Left kidney (tissue), 8 donors: ENCODE measurements at places on chromosomes 12 and 14.

DNA sequence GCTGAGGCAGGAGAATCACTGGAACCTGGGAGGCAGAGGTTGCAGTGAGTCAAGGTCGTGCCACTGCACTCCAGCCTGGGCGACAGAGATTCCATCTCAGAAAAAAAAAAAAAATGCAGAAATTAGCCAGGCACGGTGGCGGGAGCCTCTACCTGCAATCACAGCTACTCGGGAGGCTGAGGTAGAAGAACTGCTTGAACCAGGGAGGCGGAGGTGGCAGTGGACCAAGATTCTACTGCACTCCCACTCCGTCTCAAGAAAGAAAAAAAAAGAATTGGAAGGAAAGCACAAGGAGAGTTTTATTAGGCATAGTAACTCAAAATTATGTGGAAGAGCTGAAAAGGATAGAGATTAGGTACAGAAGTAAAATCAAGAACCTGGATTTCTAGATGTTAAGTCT is 20.8 kb upstream of the AMHR2 start:
- no peak for DNase-seq

- no peak for DNase-seq
Measured at GRCh38 chr14:89652352-89652751, 235.3 kb upstream of the FOXN3 start.

DNA sequence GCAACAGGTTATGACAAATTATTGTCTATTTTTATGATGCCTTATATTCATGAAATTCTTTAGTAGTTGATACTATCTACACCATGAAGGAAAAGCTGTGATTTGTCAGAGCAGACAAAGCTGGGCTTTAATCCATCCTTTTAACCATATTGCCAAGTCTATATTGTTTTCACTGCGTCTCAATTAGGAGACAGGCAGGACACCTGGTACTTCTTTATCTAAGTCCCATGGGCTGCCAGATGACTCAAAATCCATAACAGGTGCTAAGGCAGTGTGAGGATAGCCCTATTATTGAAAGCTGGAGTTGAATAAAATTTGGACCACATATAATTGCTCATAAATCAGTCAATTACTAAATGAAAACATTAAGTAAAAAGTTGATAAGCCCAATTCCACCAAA is 22.6 kb downstream of the INSM2 start:
- no peak for DNase-seq

GRCh38 chr14:25032092-25032784 is 17.7 kb downstream of the STXBP6 start:
- no peak for DNase-seq

DNA sequence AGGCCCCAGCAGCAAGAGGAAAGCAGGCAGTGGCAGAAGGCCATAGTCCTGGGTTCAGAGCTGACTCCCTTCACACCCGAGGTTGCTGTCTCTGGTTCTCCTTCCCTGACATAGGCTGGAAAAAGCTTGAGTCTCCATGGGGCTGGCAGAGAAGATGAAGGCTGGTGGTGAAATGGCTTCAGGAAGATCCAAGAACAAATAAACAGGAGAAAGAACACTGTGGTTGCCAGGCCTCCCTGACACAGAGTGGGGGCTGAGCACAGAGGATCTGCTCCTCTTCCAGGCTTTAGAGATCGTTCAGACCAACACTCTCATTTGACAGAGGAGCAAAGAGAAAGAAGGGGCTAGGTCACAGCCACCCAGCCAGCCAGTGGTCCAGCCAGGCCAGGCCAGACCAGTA is 14.3 kb downstream of the HDAC7 start:
- no peak for DNase-seq

GRCh38 chr12:117064049-117064448 is 35.2 kb downstream of the TESC start:
- DNase-seq = no peak

DNA sequence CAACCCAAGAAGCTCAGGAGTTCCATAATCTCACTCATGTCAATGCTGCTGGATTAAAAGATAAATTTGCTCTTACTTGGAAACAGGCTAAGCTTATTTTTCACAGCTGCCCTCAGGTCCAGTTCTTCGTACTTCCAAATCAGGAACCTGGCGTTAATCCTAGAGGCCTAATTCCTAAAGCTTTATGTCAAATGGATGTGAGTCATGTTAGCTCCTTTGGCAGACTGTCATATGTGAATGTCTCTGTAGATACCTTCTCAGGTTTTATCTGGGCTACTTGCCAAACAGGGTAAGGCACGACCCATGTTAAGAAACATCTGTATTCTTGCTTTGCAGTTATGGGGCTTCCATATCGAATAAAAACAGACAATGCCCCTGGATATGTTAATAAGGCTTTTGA is 504.6 kb downstream of the ALG10 start:
- no peak for DNase-seq

DNA sequence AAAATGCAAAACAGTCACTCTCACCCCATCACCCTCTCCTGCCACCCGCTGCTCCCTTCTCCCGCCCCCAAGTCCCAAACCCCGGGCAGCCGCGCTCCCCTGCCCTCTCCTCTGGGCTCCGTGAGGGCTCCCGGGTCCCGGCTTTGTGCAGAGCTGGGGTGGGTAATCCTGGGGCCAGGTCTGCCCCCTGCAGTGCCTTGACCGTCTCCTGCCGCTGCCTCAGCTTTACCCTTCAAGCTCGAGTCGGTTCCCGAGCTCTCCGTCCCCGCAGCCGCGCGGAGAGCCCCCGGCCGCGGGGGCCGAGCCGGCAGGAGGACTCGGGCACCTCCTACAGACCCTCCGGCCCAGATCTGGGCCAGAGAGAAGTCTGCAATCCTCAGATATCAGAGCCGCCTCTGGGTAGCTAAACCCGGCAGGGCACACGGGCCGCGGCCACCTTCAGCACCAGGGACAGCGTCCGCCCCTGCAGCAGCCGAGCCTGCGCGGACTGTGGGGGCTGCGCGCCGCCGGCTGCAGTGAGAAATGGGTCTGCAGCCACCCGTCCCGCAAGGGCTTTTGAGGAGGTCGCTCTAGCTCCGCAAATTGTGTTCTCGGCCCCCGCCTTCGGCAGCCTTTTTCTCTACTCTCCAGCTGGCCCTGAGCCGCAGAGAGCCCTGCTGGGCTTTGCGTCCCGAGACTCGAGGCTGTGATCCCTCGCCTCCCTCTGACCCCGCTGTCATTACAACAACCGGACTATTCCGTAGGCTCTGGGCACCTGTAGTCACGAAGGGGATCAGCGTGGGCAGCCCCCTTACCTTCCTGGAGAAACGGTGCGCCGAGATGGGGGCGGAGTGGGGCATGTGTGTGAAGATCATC is 1.2 kb downstream of the PRMT8 start:
- peak; percentile 83 for DNase-seq

- DNase-seq = no peak
Measured at GRCh38 chr14:96798956-96799355, 1.8 kb downstream of the VRK1 start.

DNA sequence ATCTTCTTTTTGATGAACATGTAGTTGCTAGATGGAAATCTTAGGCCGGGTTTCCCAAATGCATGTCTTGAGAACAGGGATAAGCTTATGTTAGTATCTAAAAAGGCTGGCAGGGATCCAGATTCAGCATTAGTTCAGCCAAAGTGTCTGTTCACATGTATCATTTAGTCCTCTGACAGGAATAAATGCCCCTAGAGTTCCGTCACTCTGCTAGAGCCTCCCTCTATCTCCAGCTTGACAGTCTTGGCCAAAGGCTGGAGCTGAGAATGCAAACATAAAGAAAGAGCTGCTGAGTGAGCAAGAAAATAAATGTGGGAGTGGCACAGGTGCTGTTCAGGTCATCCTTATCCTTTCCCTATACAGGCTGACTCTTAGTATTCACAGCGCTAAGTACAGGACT is 13.8 kb upstream of the NELL2 start:
- no peak for DNase-seq

DNA sequence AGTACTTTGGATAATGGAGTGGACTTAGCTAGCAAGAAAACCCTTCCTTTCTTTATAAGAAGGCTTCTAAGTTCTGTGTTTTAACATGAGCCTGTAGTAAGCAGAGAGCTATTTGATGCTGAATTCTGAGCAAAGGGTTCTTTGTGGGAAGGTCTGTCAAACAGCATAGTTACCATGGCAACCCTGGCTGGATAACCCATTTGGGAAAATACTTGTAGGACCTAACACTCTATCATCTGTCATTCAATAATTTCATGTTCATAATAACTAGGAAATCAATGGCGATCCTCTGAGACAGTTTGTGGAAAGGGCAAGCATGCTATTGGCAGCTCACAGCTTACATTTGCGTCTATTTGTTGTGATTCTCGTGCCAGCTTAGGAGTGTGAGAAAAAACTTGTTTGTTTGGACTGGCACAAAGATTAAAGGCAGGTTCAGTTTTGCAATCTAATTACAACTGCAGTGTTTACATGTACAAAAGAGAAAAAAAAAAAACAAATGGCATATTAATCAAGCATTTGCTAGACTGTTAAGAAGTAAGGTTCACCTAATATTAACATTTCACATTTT is 219.2 kb downstream of the PDZRN4 start:
- DNase-seq = no peak

DNA sequence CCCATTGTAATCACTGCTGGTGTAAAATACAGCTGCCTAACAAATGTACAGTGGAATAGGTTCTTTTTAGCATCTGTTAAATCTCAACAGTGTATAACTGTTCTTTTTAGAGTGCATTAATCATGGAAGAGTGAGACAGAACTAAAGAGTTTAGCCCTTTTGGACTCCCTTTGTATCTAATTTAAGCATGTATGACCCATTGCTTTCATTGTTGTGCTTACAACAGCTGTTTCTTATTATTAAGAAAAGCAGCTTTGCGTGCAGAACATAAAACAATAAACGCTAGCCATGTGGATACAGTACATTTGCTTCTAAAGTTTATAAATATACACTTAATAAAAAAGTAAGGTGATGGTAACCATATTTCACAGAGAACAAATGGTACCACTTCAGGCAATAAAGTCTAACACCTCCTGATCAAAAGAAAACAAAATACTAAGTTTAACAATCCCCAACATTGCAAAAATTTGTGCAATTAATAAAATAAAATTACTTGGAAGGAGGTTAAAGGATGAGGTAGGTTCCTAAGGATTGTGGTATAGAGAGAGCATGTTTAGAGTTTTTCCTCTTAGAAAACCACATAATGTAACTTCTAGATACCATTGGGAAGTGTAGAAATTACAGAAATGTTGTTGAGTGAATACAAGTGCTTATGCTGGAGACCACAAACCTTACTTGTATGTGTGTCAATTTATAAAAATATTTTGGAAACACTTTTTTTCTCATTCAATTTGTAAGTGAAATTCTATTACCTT is 448.7 kb downstream of the SLC6A15 start:
- DNase-seq = peak; percentile 53

- no peak for DNase-seq
Measured at GRCh38 chr12:6529291-6529737, 5.0 kb upstream of the GAPDH start.

GRCh38 chr14:101602466-101602840 is 41.2 kb downstream of the DIO3 start:
- no peak for DNase-seq

DNA sequence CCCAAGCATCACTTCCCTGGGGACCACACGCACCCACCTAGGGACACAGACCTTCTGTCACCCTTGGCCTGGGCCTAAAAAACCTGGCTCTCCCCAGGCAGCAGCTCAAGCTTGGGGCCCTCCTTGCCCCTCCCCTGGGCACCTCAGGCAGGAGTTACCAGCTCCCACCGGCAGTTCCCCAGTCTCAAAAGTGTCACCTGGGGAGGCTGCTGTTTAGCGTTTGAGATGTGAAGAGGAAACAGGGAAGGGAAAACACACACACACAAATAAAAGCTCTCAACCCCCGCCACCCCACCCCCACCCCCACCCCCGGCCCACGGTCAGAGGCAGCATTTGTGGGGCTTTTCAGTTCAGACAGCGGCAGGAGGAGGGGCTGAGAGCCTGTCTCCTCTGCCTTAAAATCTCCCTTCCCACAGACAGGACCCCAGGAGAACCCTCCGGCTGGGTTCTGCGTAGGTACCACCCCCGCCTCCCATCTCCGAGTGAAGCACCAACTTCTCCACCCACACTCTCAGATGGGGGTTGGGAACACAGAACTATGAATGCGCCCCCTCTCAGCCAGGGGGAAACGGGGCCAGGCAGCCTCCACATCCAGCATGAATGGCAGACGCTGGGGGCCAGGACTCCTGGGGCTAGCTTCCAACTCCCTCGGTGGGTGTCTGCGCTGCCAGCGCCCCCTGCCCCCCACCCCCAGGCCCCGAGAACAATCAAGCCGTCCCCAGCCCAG is 3.0 kb downstream of the NCOR2 start:
- DNase-seq = no peak

DNA sequence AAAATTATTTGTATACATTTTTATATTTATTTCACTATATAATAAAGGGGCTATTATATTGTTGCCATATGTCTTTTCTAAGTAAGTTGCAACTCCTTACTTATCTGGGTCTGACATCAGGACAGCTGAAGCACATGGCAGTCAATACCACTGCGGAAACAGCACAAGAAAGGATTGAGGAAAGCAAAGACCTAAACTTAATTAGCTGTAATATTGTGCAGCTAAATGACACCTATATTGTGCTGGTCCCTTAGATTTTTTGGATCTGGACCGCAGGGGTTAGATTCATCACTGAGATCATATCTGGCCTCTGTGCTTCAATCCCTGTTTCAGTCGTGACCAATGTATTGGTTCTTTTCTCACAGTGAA is 359.6 kb upstream of the DIO2 start:
- no peak for DNase-seq

- peak; percentile 77 for DNase-seq
Measured at GRCh38 chr12:13941258-13942249, 39.8 kb downstream of the GRIN2B start.

GRCh38 chr14:58641509-58641908 is 3.7 kb downstream of the DACT1 start:
- no peak for DNase-seq

- DNase-seq = no peak
Measured at GRCh38 chr12:98149270-98149669, 366.1 kb upstream of the TMPO start.

GRCh38 chr12:97560786-97561618 is 98.4 kb downstream of the RMST start:
- DNase-seq = no peak

DNA sequence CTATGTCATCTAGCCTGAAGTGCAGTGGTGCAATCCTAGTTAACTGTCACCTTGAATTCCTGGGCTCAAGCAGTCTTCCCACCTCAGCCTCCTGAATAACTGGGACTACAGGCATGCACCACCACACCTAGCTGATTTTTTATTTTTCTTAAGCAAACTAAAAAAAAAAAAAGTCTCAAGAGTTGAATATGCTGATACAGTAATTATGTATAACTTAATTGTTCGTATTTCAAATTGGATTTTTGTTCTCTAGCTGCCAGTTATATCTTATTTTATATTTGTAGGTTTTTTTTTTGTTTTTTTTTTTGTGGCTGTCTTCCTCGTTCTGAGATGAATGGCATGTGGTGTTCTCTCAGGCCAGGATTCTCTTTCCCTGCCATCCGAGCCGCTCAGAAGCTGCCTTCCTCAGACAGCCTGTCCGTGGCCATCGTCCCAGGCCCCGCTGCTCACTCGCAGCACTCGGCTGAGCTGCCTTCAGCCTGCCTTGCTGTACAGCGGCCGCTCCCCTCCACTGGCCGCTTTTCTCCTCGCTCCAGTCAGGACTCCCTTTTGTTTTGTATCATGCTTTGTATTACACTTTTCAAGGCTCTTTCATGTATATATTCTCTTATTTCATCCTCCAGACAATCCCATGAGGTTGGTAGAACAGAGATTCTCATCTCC is 53.3 kb downstream of the WDR20 start:
- DNase-seq = no peak

- DNase-seq = no peak
Measured at GRCh38 chr12:132488127-132489077, 1.5 kb upstream of the FBRSL1 start.
